ENCODE measurements at places on chromosomes 2 and 18. TPM values are rescaled to one million over a fixed set of nuclear protein-coding genes. Genes with fewer than 3 reads are reported as not detected.

PARD6G gene
- 7.1 TPM for total RNA-seq

CNOT9 gene
- 31.7 TPM for total RNA-seq

ATP6V1B1 gene
- not detected for total RNA-seq

ALLC gene
- total RNA-seq = not detected

ZNF385B gene
- 2.5 TPM for total RNA-seq

SPAG16 gene
- 79.9 TPM for total RNA-seq

FAM117B gene
- 50.4 TPM for total RNA-seq

CNTNAP5 gene
- 26.6 TPM for total RNA-seq

FAM110C gene
- 7.4 TPM for total RNA-seq

FAM228A gene
- 3.7 TPM for total RNA-seq

DUSP2 gene
- total RNA-seq = 4.2 TPM

GAL3ST2 gene
- total RNA-seq = 0.74 TPM

TRPM8 gene
- under 0.01 TPM for total RNA-seq

INPP1 gene
- total RNA-seq = 16.5 TPM

GRP gene
- total RNA-seq = 17.5 TPM

LCT gene
- total RNA-seq = not detected

DNPEP gene
- 11.1 TPM for total RNA-seq

ARHGEF33 gene
- total RNA-seq = 2.7 TPM

SLC4A3 gene
- 22.9 TPM for total RNA-seq

FAM124B gene
- total RNA-seq = 3.7 TPM

HDLBP gene
- 122 TPM for total RNA-seq

CDK15 gene
- under 0.01 TPM for total RNA-seq

DCC gene
- 17.9 TPM for total RNA-seq

PPP1R1C gene
- total RNA-seq = 0.49 TPM

ACMSD gene
- total RNA-seq = not detected

EFR3B gene
- total RNA-seq = 56.1 TPM

SEMA4F gene
- 13.8 TPM for total RNA-seq

NEB gene
- total RNA-seq = 1.7 TPM

CCL20 gene
- not detected for total RNA-seq

DNER gene
- 75.7 TPM for total RNA-seq

GALR1 gene
- total RNA-seq = under 0.01 TPM

MYCN gene
- total RNA-seq = 47.5 TPM

WIPF1 gene
- total RNA-seq = 3.4 TPM

TRIM54 gene
- not detected for total RNA-seq

RAPGEF4 gene
- 13.5 TPM for total RNA-seq

CAPN14 gene
- 0.98 TPM for total RNA-seq

SERPINB10 gene
- not detected for total RNA-seq

SP140 gene
- total RNA-seq = 0.49 TPM

CFAP65 gene
- 0.74 TPM for total RNA-seq

CLEC4F gene
- not detected for total RNA-seq

PNKD gene
- 18.7 TPM for total RNA-seq

CCDC195 gene
- not detected for total RNA-seq

TTN gene
- 1.2 TPM for total RNA-seq

LAMA1 gene
- total RNA-seq = 12.8 TPM

PROKR1 gene
- 0.25 TPM for total RNA-seq

GALNT3 gene
- total RNA-seq = 3.0 TPM

IL36RN gene
- total RNA-seq = not detected

FKBP1B gene
- 76.5 TPM for total RNA-seq

MAP3K19 gene
- 1.7 TPM for total RNA-seq

KLHL41 gene
- 1.7 TPM for total RNA-seq

FSHR gene
- not detected for total RNA-seq

HOXD4 gene
- total RNA-seq = not detected

NT5DC4 gene
- total RNA-seq = not detected

TACR1 gene
- total RNA-seq = 1.7 TPM

SGO2 gene
- total RNA-seq = 3.7 TPM

ANKRD53 gene
- total RNA-seq = 2.7 TPM

IL36A gene
- not detected for total RNA-seq

TLX2 gene
- total RNA-seq = not detected
